ENCODE measurements at places on chromosomes 5 and 9.

- DNase-seq, result no peak
Measured at GRCh38 chr5:122756264-122756911, 18.5 kb upstream of the SNX2 start.

DNA sequence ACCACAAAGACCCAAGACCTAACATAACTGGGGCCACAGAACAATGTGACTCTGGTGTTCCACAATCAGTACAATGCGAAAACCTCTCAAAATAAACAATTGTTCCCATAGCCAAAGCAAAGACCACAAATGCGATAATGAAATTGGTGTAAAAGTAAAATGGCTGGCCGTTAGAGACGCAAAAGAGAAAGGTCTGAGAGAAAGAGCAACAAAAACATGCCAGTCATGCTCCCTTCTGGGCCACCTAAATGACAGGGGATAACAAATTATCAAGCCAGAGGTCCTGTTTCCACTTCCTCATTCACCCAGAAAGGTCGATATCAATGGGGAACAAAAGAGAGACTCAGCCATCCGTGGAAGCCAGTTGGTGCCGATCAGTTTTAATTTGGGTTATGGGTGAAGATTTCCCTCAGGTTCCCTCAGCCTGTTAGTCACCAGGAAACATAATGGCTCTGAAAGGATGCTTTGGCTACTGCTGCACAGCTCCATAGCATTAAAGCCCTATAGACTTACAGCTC, 9.2 kb upstream of the CFAP95 start:
- no peak for DNase-seq

- DNase-seq, result no peak
Measured at GRCh38 chr9:97571664-97572063, 61.5 kb downstream of the TSTD2 start.

GRCh38 chr5:81829242-81829641, 78.3 kb upstream of the SSBP2 start:
- DNase-seq, result no peak

DNA sequence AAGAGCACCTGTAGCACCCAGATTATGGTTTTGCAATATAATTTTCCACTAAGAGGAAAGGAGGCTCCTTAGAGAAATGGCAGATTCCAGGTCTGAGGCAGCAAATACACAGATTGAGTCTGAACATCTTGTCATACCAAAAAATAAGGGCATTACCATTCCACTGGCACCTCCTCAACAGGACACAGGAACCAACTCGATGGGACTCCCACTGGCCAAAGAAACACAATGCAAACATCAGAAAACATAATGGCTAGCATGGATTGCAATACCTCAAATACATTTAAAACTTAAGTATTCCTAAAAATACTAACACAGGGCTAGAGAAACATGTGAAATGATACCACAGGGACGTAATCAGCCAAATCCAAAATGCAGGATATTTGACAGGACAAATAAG, 12.4 kb upstream of the RANBP17 start:
- DNase-seq, result no peak

GRCh38 chr5:180096616-180097015, 25.1 kb upstream of the RNF130 start:
- no peak for DNase-seq

DNA sequence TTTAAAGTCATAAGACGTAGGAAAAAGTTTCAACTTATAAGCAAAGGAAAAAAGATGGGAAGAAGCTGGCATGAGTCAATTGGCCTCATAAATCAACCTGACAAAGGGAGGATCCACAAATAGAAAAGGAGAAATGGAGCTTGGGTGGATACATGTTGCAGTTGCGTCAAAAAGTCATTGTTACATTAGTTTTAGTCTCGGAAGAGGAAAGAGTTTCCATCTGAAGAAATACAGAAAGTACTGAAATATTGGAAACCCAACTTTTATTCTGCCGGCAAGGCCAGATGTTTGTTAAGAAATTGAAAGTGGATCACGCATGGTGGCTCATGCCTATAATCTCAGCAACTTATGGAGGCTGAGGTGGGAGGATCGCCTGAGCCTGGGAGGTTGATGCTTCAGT, 11.3 kb upstream of the TIMD4 start:
- no peak for DNase-seq

DNA sequence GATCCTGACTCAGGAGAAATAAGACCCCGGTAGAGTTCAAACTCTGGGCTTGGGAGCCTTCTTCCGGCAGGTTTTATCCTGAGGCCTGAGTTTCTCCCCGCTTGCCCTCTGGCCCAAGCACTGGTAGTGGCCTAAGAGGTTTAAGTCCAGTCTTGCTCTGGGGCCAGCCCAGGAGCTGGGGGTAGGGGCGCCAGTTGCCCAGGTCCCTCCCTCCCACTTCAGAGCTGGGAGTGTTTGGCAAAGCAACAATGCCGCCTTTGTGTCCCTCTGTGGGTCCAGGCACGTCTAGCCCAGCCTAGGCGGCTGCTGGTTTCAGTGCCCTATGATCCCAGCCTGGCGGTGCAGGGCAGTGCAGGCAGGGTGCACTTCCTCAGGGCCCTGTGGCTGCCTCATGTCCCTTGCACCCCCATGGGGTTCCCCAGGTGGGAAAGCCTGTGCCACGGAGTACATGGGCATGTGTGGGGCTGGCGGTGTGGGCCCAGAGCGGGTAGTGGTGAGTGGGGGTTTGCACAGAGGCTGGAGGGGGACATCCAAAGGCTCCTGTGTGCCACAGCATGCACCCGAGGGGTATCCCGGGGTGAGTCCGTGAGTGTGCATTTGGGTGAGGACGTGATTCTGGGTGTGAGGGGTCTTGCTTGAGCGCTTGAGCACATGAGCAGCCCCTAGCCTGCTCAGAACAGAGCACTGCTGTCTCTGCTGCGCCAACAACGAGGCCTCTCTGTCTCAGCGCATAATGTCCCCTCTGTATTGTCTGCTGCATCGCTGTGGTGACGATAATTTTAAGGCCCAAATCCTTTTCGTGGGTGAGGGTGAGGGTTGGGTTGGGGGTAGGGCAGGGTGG, 61.7 kb upstream of the PSD2 start:
- no peak for DNase-seq

DNA sequence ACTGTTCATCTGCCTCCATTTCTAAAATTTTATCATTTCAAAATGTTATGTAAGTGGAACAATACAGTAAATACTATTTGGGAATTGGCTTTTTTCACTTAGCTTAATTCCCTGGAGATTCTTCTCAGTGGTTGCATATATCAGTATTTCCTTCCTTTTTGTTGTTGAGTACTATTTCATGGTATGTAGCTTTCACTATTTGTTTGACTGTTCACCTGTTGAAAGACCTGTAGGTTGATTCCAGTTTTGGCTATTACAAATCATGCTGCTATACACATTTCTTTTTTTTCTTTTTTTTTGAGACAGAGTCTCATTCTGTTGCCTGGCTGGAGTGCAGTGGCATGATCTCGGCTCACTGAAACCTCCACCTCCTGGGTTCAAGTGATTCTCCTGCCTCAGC, 33.0 kb upstream of the PWWP2A start:
- DNase-seq, result no peak

GRCh38 chr9:127489471-127490115, 38.3 kb downstream of the LRSAM1 start:
- DNase-seq, result no peak

GRCh38 chr9:4096121-4096520, 203.7 kb downstream of the GLIS3 start:
- DNase-seq, result no peak

- DNase-seq, result no peak
Measured at GRCh38 chr5:75844301-75844700, 127.1 kb upstream of the POC5 start.

GRCh38 chr9:134182554-134183085, 18.3 kb upstream of the RNU6ATAC start:
- no peak for DNase-seq

DNA sequence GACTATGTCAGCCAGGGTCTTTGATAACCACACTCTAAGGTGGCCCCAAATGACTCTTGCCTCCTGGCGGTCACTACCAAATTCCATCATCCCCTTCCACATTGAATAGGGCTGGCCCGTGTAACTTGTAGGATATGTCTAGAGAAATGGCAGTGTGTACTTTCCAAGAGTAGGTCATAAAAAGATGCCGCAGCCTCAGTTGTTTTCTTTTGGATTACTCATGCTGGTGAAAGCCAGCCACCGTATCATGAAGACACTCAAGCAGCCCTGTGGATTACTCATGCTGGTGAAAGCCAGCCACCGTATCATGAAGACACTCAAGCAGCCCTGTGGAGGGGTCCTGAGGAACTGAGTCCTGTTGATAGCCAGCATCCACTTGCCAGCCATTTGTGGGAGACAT, 172.0 kb upstream of the TBC1D2 start:
- no peak for DNase-seq

- no peak for DNase-seq
Measured at GRCh38 chr9:77661566-77662085, 13.5 kb upstream of the GNA14 start.

DNA sequence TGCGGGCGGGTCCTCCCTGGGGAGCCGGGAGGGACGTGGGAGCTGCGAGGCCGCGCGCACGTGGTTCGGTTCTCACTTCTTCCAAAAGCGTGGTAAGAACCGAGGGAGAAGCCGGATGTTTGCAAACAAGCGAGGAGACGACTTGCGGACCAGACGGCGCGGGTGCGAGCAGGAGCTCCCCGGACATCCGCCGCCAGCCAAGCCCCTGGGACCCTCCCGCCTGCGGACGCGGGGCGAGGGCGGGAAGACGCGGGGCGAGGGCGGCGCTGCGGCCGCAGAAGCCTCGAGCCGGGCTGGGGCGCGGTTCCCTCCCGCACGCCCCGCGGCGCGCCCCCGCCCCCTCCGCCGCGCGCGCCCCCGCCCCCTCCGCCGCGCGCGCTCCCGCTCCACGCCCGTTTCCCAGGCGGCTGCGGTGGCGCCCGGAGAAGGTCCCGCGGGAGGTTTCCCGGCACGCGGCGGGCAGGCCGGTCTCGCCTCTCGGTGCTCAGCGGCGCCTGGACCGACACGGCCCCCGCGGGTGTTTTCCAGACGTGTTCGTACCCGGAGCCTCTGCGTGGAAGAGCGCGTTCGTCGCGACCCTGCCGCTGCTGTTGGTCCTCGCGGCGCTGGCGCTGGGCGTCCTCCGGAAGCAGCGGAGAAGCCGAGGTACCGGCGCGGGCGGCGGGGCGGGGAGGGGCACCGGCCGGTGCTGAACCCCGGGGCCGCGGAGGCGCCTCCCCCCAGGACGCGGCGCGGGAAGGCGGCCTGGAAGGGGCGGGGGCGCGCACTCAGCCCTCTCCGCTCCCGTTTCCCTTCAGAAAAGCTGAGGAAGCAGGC, 12.8 kb downstream of the BTNL9 start:
- DNase-seq, result no peak

DNA sequence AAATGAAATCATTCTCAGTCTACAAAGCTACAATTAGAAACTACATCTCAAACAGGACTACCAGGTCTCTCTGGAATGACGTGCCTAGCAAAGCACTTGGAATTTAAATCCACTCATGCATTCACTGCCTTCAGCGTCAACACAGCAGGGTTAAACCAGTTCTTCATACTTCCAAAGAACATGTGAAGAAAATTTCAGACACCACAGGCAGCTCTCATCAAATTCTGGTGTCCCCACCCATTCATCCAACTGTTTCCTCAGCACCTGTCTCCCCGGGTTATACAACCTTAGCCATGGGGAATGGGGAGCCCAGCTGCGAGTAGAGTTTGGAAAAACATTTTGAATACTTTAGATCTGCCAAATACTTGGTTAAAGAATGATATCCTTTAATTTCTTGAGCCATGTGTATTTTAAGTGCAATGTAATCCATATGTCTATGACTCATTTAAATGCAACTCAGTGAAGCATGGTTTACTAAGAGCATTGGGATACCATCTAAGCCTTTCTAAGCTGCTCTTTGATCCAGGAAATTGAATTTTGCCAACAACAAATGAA, 17.5 kb downstream of the ADAM19 start:
- DNase-seq, result no peak

- peak; percentile 47 for DNase-seq
Measured at GRCh38 chr5:143402553-143403333, 743 bp downstream of the NR3C1 start.

DNA sequence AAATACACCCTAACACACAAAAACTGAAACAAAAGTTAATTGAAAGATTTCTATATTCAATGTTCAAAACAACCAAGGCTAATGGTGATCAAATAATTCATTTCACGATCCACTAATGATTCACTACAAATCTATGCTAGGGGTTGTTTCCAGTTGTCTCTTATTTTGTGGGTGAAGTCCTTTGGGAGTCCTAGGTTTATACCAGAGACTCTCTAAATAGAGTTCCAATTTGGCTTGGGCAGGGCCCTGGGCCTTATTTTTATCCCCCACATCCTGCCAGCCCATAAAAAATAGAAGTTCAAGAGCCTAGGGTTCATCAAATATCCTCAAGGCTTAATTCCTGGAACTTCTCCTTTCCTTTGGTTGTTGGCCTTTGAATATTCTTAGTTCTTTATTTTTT, 26.1 kb downstream of the SREK1IP1 start:
- no peak for DNase-seq

DNA sequence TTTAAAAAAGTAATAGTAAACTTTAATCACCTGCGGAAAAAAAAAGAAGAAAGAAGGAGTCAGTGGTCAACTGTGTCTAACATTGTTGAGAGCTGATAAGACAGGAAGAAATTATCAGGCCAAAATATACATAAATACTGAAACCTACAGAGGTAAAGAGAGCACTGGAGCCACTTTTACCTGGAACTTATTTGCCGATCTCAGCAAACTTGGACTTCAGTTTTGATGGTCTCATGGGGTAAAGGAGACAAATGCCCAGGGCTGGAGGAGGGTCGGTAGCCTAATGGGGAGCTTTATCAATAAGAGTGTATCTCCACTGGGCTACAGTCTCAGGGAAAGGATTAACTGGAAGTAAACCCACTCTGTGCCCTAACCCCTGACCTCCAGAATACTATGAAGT, 26.6 kb upstream of the ARHGEF28 start:
- no peak for DNase-seq

- no peak for DNase-seq
Measured at GRCh38 chr5:148842161-148842560, 15.8 kb downstream of the ADRB2 start.

DNA sequence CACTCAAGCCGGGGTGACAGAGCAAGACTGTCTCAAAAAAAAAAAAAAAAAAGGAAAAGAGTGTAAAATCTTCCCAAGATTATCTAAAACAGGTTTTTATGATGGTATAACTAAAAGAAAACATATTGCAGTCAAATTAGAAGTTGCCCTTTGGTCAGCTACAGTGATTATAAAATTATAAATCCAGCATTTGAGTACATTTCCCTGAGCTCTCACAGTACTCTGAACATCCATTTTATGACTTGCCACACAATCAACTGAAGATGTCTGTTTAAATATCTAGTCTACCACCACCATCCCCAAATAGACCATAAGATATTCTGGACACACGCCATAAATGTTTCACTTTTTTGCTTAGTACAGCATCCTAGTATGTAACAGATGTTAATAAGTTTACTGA, 77.0 kb downstream of the CSF2 start:
- DNase-seq, result no peak

DNA sequence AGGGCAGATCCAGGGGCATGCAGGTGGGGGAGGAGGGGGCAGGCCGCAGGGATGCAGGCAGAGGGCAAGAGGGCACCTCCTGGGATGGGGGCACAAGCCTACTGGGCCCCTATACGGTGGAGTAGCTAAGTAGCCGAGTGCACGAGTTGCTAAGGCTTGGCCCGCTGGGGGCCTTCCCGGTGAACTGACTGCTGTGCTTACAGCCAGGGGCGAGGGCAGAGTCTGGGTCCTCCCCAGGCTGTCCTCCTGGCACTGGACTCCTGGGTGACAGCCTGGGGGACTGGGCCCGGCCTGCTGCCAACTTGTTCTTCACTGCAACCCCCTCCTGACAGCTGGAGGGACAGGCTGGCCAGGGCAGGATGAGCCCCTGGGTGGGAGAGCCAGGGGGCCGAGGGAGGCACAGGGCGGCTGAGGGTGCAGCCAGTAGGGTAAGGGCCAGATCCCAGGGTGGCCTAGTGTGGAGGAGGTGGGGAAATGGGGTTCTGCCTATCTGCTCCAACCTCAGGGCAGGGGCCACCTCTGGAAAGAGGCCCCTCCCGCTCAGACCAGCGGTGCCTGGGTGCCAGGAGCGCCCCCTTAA, 1.7 kb upstream of the EGFL7 start:
- DNase-seq, result no peak

All from T-helper 9 cell (primary cell).